ENCODE measurements at places on chromosomes 2 and 18. TPM values are rescaled to one million over a fixed set of nuclear protein-coding genes. Genes with fewer than 3 reads are reported as not detected.

DNA sequence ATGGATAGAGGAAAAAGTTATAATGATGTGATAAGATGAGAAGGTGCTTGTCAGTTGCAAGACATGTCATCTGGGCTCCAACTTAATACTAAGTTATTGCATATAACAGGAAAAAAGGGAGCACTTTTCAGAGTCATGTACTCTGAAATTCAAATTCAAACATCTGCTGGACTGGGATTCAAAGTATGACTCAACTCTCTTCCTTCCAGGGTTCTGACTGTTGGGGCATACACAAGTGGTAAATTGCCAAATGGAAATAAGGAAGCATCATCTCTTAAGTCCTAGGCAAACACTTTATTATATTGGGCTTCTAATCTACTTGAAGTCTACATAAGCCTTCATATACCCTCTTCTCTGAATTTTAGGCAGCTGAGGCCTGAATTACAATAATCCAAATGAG is 44.9 kb downstream of the ZBTB14 start:
- no peak for DNase-seq

GRCh38 chr2:141492816-141493215 is 638.0 kb downstream of the LRP1B start:
- no peak for DNase-seq

DNA sequence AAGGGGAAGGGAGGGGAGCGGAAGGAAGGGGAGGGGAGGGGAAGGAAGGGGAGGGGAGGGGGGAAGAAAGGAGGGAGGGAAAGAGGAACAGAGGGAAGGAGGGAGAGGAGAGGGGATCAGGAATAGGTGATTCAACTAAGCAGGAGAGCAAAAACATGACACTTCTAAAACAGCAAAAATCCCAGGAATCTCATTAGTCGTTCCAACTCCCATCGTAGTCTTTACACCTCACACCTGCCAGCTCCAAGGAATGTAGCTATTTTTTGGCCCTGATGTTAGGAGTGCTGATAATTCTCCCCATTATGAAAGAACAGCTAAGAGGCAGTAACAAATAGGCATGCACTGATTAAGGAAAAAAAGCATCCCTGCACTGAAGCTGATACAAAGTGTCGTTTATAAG is 709.9 kb upstream of the PKDCC start:
- no peak for DNase-seq

The VWC2L gene
- not detected for total RNA-seq

The LRRTM1 gene
- total RNA-seq = not detected

DNA sequence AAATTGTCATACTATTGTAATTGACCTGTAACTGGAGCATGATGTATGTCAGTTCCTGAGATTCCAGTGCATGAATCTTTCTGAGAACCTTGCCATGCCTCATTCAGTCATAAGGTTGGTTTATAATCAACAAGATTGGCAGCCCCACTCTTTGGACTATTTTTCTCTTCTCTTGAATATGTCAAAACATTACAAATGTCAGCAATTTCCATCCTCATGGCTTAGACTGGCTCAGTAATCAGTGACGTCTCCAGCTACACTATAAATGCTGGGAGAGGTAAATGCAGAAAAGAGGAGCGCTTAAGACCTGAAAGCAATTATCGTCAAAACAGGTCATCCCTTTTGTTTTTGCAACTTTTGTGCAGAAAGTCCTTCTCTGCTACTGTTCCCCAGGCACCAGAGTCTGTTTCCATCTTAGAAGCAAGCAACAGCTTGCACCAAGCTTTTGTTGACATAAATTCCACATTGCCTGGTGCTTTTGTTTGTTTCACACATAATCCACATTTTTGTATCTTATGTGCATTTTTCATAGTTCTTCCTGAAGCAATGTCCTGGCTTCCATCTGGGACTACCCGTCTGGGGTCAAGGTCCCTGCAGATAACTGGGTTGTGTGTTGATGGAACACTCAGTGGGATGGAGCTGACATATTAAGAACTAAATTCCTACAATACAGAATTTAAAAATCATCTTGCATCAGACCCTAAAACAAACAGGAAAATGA is 149.8 kb downstream of the OSR1 start:
- no peak for DNase-seq

- DNase-seq = no peak
Observed at GRCh38 chr2:221402072-221402471, 170.0 kb downstream of the EPHA4 start.

- DNase-seq = no peak
Observed at GRCh38 chr2:196591004-196591403, 48.5 kb upstream of the CCDC150 start.

The QPCT gene
- 52.6 TPM for total RNA-seq

DNA sequence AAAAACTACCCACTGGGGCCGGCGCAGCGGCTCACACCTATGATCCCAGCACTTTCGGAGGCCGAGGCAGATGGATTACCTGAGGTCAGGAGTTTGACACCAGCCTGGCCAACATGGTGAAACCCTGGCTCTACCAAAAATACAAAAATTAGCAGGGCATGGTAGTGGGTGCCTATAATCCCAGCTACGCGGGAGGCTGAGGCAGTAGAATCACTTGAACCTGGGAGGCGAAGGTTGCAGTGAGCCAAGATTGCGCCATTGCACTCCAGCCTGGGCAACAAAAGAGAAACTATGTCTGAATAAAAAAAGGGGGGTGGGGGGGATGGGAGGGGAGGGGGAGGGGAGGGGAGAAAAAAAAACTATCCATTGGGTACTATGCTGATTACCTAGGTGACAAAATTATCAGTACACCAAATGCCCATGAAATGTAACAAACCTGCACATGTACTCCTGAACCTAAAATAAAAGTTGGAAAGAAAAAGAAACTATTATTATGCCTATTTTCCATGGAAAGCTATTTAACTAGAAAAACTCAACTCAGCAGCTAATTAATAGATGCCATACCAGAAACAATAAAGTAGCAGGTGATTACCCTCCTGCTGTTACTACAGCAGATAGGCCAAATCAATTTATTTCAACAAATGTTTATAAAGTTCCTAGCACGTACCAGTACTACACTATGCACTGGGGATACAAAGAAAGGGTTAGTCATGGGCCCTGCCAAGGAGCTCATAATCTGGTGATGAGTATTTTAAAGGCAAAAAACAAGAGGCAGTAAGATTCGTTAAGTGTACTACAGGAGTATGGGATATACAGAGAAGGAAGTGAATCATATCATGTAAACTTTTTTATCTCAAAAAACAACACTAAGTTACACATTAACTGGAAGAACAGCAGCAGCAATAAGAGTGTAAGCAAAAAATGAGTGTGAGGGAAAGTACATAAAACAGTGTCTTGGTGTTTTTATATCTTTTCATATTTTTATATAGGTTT is 112.8 kb upstream of the SLC39A10 start:
- DNase-seq = no peak

The ACTR2 gene
- total RNA-seq = 431 TPM

DNA sequence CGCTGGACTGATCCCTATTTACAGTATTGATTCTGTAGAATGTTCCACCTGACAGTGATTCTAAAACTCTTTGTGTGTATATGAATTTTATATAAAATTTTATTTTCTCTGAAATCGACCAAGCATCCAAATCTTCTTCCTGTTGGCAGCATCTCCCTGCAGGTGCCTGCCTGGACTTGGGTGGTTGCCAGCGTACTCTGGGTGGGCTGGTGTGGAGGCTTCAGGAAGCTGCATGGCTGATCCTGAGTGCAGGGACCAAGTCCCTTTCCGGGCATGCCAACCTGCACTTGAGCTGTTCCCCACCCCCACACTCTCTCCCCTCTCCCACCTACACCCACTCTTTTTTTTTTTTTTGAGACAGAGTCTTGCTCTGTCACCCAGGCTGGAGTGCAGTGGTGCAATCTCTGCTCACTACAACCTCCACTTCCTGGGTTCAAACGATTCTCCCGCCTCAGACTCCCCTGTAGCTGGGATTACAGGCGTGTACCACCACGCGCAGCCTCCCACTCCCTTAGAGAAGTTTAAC is 53.2 kb upstream of the ALKAL2 start:
- no peak for DNase-seq

The RDH14 gene
- 20.6 TPM for total RNA-seq

GRCh38 chr2:207110310-207110709 is 55.4 kb downstream of the KLF7 start:
- DNase-seq = no peak

DNA sequence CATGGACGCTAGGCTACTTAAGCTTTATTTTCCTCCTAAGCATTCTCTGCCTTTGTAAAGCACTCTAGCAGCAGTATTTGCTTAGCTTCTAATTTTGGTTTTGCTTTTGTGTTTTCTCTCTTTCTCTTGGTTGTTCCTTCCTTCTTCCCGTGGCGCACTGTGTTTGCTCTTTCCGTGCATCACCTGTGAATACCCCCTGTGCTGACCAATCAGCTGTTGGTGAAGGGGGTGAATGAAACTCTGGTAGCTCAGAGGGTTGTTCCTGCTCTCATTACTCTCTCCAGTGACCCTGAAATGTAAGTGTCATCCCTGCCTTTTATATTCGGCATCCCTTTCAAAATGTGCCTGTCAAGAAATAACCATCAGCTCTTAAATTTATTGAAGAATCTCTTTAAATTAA is 45.5 kb upstream of the TNFRSF11A start:
- DNase-seq = no peak

DNA sequence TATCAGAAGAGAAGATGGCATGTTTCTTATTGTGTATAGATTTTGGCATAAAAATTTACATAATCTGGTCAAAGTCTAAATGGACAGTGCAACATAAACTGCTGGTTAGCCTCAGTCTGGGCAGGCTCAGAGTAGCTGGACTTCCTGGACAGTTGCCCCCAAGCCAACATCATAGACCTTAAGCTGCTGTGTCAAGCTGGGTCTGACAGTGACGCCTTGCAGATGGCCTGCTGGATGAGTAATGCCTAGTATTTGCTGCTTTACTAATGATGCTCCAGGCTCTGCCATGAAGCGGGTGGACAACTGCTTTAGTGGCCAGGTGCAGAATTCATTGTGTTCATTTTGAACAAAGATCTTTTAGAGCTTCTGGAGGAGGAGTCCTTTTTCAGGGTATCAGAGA is 603.7 kb upstream of the ZEB2 start:
- no peak for DNase-seq

The TUBA4B gene
- total RNA-seq = not detected

- DNase-seq = no peak
Observed at GRCh38 chr2:41379496-41380221, 668.2 kb upstream of the PKDCC start.

DNA sequence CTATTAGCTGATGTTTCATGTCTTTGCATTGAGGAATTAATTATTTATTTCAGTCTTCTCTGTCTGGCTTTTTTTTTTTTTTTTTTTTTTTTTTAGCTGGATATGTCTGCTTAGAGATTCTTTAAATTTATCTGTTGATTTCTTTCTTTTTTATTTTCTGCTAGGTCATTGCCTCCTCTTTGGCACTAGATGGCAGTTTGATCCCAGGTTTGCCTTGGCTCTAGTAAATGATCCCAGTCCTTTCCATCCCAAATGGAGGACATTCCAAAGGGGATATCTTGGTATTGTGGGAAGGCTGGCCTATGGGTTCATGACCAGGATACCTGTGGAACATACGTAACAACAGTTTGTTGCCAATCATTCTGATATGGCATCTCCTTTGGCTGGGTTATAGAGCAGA is 339.5 kb upstream of the GCFC2 start:
- DNase-seq = no peak

The MROH2A gene
- not detected for total RNA-seq

- no peak for DNase-seq
Observed at GRCh38 chr2:33670392-33670937, 71.4 kb upstream of the FAM98A start.

The CD8B2 gene
- total RNA-seq = not detected

- no peak for DNase-seq
Observed at GRCh38 chr2:204687776-204688175, 142.5 kb downstream of the PARD3B start.

GRCh38 chr2:131121464-131121863 is 16.3 kb downstream of the PLEKHB2 start:
- DNase-seq = no peak

DNA sequence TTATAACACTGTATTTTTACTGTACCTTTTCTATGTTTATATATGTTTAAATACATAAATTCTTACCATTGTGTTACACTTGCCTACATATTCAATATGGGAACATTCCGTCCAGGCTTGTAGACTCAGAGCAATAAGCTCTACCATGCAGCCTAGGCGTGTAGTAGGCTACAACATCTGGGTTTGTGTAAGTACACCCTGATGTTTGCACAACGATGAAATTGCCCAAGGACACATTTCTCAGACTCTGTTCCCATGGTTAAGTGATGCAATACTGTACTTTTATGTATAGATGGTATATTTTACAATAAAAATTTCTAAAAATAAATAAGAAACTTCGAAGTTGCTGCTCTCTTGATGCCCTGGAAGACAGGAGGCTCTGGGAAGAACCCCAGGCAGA is 38.4 kb downstream of the YPEL5 start:
- no peak for DNase-seq

DNA sequence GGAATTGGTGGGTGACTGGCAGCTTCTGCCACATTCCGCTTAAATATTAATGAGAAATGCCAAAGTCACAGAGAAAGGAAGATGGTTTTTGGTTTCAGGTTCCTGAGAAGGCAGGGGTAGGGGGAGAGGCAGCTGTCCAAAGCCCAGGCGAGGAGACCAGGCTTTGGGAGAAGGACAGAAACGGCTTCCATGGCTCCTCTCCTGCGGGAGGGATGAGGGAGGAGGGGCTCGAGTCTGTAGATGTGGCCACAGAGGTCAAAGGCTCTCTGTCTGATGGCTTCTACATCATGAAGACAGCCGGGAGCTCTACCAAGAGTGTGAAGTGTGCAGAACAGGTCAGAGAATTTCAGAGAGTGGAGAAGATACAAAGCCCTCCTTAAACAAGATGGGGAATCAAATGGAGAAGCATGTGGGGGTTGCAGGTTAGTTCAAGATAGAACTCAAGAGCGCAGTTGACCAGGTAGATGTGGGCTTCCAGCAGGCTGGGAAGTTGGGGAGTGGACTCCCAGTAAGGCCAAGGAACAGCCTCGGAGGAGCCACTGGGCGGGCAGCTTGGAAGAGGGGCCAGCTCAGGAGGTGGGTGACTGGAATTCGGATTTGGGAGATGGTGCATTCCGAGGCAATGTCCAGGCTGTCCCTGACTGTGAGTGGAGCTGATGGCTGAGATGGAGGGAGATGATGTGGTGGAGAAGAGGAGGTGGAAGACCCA is 23.8 kb upstream of the HPCAL1 start:
- no peak for DNase-seq

The GCFC2 gene
- 19.3 TPM for total RNA-seq

GRCh38 chr2:11329776-11330175 is 14.7 kb downstream of the ROCK2 start:
- DNase-seq = no peak

The COL3A1 gene
- total RNA-seq = not detected

The VWA3B gene
- not detected for total RNA-seq

- DNase-seq = no peak
Observed at GRCh38 chr2:234476766-234477165, 20.1 kb downstream of the ARL4C start.

The SAG gene
- total RNA-seq = not detected

DNA sequence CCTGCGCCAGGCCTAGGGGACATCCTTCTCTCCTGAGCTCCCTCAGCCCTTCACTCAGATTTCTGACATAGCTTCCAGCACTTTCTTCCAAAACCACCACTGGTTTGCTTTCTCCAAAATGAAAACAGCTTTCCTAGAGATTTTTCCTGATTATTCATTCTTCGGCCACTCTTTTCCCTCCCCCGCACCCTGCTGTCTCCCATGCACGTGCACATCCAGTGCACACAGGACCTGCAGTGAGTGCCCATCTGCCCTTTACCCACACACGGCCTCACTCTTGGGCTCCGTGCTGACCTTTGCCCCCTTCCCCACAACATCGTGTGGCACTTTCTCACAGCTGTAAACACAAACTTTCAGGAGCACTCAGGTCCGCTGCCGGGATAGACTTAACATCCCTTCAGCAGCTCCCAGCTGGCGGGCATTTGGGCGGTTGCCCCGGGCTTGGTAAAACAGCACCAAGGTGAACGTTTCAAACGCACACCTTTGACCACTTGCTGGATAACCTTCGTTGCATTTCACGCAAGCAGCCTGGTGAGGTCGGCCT is 25.8 kb downstream of the KIF1A start:
- no peak for DNase-seq

Measured in OCI-LY7 (cell line).